CD14-positive monocyte (primary cell): ENCODE measurements at places on chromosomes 5 and 9.
A peak's percentile ranks its signal among the peaks of the same experiment; 100 is the strongest.

- DNase-seq = no peak
These were observed 47.1 kb upstream of the AKNA start for GRCh38 chr9:114434878-114435311.

DNA sequence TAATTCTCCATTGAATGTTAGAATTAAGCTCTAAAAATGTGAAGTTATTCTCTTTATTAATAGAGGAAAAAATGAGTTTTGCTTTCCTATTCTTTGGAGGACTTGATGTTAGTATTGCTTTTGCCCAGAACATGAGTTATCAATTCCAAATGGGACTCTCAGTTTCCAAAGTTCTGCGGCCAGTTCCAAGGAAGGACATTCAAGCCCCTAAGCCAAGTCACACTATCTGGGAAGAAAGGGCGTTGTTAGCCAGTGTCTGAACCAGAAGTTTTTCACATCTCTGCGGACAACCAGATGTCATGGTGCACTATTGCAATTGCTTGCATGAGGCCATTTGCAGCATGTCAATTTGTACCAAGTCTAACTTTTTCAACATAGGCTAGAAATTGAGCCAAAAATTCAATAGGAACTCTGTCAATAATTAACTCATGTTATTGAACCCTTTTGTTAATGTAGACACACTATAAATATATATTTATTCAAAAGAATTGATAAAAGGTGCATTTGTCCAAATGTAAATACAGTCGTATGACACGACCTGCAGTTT lies 183.3 kb upstream of the PIK3R1 start:
- no peak for DNase-seq

DNA sequence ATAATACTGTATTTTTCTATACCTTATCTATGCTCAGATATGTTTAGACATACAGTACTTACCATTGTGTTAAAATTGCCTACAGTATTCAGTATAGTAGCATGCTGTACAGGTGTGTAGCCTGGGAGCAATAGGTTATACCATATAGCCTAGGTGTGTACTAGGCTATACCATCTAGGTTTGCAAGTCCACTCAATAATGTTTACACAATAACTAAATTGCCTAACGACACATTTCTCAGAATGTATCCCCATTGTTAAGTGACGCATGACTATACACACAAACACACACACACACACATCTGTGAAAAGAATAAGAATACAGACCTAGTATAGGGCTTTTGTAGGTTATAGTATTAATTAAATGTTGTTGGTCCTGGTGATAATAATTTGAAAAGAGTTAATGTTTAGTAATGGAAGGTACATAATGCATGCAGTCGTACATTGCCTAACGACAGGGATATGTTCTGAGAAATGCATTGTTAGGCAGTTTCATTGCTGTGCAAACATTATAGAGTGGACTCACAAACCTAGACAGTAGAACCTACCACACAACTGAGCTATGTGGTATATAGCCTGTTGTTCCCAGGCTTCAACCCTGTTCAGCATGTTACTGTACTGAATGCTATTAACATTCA lies 13.6 kb downstream of the TDRD7 start:
- DNase-seq = no peak

GRCh38 chr9:72627956-72628540 lies 106.6 kb downstream of the TMC1 start:
- no peak for DNase-seq

DNA sequence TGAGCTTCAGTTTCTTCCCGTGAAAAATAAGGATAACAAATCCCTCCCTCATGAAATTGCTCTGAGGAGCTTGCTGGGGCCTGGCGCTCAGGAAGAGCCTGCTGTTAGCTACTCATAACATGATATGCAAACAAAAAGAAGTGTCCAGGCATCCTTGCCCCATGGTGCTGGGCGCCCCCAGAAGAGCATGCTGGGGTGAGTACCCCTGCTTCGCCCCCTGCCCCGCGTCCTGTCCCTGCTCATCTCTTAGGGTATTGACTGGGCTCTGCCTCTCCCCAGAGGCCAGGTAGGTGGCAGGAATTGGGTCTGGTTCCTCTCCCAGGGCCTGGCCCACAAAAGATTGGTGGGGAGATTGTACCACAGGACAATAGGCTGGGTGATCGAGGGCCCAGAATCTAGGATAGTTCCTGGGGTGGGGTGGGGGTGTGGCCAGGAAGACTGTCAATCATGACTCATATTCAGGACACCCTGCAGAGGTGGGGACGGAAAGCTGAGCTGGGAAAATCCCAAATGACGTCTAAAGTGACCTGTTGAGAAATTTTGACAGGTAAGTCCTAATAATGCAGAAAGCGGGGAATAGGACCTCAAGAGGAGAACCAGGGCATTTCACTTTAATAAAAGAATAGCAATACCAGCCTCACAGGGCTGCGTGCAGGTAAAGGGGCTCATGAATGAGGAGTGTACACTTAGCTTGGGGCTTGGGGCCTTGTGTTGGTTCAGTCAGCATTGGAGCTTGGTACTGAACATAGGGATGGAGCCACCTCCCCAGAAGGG lies 8.9 kb downstream of the PITX1 start:
- no peak for DNase-seq

- peak; percentile 29 for DNase-seq
These were observed 21.0 kb upstream of the FAM151B start for GRCh38 chr5:80466669-80467485.

DNA sequence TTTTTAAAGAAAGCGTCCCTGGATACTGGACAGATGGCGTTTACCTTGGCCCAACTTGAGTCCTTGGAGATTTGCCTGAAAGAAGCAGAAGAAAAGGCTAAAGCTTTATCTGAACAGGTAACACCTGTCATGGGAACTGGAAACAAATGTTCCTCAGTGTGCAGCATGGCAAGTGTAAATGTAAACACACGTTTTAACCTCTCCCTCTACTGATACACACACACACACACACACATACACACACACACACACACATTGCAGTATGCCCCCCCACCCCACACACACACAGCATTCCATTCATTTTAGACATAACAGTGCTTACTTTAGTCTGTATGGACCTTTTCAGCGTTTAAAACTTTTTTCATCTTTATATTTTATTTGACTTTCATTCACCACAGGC lies 51.1 kb downstream of the CCDC192 start:
- DNase-seq = no peak

DNA sequence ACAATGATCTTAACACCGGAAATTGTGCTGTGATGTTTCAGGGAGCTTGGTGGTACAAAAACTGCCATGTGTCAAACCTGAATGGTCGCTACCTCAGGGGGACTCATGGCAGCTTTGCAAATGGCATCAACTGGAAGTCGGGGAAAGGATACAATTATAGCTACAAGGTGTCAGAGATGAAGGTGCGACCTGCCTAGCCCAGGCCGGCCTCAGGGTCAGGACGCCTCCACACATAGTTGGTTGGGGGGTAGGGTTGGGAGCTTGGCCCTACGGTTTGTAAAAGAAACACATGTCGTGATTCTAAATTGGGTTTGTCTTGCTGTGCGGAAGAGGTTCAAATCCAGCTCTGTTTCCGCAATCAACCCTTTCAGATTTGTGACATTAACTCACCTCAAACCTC lies 6.6 kb downstream of the FCN2 start:
- no peak for DNase-seq

DNA sequence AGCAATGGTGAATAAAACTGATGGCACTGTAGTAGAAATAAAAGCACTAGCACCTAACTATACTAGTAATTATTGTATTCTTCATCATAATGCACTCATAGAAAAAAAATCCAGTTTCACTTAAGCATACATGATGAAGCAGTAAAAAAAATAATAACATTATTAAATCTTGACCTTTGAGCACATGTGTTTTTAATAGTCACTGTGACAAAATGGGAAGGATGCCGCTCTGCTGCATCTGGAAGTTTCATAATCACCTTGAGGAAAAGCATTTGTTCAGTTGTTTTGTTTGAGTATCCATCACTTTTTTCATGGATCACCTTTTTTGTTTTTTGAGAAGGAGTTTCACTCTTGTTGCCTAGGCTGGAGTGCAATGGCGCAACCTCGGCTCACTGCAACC lies 13.2 kb downstream of the OR2K2 start:
- no peak for DNase-seq

- DNase-seq = no peak
These were observed 14.4 kb upstream of the GDA start for GRCh38 chr9:72134801-72135200.

GRCh38 chr9:106583751-106584150 lies 279.2 kb upstream of the ZNF462 start:
- DNase-seq = no peak

DNA sequence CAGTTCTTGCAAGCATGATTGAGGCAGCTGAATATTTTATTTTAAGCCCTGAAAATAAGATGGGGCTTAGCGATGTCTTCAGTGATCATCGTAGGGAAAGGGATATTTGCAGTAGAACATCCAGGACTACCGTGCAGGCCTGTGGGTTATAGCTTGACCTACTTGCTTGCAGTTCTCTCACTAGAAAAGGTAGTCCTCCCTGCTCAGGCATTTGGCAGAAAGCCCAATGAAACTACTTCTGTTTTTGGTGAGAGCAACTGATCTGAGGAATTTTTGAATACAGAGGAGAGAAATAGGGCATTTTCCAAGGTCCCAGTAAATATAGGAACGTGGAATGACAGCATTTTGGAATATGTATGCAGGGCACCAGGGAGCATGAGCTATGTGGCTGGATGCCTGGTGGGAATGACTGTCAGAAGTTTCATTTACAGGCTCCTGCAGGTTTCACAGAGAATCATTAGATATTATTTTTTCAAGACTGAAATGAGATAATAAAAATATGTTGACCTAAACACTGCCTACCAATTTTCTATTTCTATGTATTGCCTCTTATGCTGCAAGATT lies 417.9 kb upstream of the ACTBL2 start:
- DNase-seq = no peak

GRCh38 chr5:125484272-125484741 lies 737.9 kb upstream of the ZNF608 start:
- no peak for DNase-seq

- no peak for DNase-seq
These were observed 1.5 kb downstream of the DNAJC21 start for GRCh38 chr5:34930870-34931269.

DNA sequence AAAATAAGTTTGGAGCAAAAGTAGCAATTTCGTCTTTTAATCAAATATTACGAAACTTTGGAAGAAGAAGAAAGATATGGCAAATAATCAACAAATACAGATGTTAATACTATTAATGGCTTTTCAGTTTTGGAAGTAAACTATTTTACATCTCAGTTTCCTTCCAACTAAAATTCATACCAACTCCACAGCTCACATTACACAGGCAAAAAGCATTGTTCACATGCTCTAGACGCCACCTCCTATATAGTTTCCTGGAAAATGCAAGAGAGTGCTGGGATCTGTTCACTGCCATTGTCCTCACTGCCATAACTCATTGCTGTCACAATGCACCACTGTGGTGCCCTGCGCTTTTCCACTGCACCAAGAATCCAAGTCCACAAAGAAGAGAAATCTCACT lies 149.0 kb upstream of the FTMT start:
- no peak for DNase-seq

DNA sequence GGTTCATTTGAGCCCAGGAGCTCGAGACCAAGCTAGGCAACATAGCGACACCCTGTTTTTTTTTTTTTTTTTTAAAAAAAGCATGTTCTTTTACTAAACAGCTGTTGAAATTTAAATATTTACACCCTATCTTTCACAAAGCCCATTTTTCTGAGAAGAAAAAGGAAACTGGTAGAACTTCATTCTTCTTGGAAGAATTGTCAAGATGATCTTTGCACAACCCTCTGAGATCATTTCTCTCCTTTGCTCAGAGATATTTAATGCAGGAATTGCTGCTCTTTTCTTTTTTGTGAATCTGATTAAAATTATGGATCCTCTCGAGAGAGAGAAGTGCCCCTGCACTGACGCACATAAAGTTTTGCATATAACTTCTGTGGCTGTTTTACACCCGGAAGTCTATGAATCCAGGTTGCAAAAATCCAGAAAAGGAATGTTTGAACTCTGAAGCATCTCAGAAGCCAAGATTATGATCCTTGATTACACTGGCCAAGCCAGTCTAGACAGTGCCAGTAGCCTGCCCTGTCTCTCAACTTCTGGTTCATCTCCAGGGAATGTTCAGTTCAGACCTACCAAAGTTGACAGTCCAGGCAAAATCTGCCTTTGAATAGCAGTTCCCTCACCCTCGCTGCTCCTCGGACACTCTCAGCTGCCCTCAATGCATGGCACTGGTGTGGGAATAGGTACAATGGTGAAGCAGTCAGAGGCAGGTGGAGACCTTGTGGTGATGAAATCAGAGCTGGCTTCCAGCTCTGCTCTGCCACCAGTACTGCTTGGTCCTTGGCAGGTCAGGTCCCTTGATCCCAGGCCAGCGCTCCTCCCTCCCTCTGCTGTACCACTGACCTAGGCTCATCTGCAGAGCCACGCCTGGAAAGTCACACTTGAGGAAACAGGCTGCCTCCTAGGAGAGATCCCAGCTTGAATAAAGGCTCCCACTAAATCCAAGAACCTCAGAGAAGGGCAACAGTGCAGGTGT lies 13.3 kb upstream of the SLC31A2 start:
- no peak for DNase-seq

- peak; percentile 52 for DNase-seq
These were observed 89.8 kb downstream of the SLC1A3 start for GRCh38 chr5:36696059-36696673.

- no peak for DNase-seq
These were observed 207.0 kb upstream of the ACO1 start for GRCh38 chr9:32177396-32177795.

- DNase-seq = no peak
These were observed 209.6 kb downstream of the TTLL11 start for GRCh38 chr9:121883281-121884056.

DNA sequence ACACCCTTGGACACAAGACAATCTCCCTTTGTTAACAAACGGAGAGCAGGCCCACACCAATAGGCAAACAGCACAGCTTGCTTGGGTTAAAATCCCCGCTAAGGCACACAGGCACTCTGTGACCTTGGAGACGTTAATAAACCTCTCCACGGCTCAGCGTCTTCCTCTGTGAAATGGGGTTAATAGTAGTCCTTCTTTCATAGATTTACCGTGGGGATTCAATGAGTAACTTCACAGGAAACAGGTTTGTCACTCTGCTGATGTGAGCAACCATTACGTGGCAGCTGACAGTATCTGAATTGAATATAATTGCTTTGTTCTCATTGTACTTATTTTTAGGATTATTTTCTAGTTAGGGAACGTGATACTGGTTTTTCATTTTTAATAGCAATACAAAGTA lies 65.2 kb upstream of the ADRA1B start:
- no peak for DNase-seq

DNA sequence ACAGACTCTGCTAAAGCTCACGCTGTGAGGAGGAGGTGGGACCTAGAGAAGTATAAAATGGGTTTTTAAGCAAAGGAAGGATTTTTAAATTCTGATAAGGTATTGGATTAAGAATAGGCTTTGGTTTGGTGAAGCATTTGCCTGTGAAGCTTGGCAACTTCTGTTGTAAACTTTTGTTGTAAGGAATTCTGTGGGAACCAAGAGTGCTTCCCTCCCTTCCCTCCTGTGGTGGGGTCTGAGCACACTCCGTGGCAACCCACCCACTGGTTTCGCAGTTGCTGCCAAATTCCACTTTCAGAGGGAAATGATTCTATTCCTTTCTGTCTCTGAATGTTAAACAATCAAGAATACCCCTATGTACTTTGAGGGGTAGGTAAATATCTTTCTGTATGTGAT lies 28.6 kb upstream of the GTF2H2C start:
- no peak for DNase-seq

GRCh38 chr9:83280790-83281189 lies 217.8 kb upstream of the RASEF start:
- no peak for DNase-seq

- no peak for DNase-seq
These were observed 437.9 kb upstream of the PAPPA start for GRCh38 chr9:115715666-115716065.
